ENCODE measurements at places on chromosomes 5 and 9.

DNA sequence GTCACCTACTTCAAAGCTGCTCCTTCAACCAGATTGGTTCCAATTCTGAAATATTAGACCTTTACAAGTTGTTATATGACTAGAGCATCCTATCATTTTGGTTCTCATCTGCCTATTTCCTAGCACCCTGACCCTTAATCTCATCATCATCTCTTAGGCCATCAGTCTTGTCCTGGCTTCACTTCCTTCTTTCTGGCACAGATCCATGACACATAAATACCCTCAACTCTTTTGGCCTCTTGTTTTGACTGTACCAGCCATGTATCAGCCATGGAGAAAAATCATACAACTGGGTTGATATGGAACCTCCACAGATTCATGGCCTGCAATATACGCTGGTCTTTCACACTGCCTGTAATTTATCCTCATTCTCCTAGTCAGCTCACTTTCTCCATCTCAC lies 123.1 kb upstream of the FBXL17 start:
- no peak for DNase-seq

DNA sequence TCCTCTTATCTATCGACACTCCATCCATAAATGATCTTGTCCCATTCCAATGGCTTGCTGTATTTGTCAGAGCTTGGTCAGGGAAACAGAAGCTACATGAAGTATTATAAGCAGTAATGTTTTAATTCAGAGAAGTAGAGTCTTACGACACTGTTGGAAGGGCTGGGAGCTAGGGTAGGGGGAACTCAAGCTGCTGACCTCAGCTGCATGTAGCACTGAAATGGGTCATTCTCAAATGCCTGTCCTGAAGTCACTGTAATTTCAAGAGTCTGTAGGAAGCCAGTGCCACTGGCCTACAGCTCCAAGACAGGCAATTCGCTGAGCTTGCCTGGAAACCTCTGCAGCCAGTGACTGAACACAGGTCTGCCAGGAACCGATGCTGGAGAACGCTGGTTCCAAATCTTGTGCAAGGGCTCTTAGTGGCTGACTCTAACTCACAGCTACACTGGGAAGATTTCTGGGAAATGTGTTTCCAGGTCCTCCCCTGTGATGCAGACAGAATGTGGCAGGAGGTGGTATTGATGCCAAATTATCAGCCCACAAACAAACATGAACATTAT lies 532.4 kb downstream of the CCDC171 start:
- DNase-seq = no peak

DNA sequence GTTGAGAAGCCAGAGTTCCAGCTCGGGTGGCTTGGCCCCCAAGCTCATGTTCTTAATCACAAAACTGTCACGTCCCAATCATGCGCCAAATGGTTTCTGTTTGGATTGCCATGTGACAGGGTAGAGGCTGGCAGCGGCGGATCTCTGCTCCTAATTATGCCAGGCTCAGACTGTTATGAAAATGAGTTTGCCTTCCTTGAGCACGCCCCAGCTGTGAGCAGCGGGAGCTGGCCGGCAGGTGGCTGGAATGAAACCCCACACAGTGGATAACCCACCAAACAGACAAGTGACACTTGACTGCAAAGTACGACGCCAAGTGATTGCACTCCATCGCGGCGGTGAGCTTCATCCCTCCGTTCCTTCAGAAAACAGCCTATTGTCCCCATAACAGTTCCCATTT lies 75.4 kb downstream of the CFAP77 start:
- DNase-seq = no peak

GRCh38 chr5:115428676-115429075 lies 115.9 kb downstream of the FEM1C start:
- DNase-seq = no peak

DNA sequence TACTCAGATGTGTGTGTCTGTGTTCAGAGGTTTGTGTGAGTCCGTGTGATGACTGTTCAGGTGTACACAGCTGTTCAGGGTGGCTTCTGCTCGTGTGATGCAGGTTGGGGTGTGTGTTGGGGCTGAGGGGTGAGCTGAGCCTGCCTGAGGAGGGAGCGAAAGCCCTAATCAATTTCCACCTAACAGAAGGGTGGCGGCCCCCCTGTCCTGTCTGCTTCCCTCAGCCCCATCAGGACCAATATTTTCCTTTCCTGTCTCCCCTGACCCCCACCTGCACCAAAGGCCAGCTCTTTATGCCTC lies 30.2 kb downstream of the LHX2 start:
- DNase-seq = no peak

Measured in stimulated activated CD4-positive, alpha-beta T cell treated with anti-CD3 and anti-CD28 coated beads, TNF-alpha, amount 100 ng/mL, for 4 hours (primary cell).